ENCODE measurements at places on chromosomes 2 and 18. TPM values are rescaled to one million over a fixed set of nuclear protein-coding genes. Genes with fewer than 3 reads are reported as not detected.

GRCh38 chr2:211877061-211877460, 661.5 kb downstream of the ERBB4 start:
- DNase-seq = no peak

- DNase-seq = no peak
Observed at GRCh38 chr18:10526561-10526949, 728 bp downstream of the NAPG start.

Gene SKOR2
- total RNA-seq = not detected

Gene HSBP1L1
- 20.4 TPM for total RNA-seq

GRCh38 chr2:125405816-125406215, 1250.1 kb upstream of the GYPC start:
- no peak for DNase-seq

DNA sequence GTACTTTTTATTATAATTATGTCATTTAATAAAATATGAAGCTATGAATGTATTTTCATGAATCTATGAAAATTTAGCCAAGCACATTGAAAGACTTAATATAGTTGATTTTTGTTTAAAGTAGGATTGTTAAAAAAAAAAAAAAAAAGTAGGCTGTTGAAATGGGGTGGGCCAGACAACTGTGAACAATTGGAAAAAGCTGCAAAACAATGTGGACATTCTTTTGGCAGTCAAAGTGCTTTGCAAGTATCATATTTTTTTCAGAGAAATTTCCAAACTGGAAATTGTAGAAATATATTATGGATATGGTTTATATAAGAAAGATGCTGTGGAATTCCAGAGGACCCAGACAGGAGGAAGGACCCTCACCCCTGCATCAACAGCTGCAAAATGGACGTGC, 82.1 kb downstream of the ETAA1 start:
- no peak for DNase-seq
